Heart right ventricle (tissue), 16 donors: ENCODE measurements at places on chromosomes 13 and 19. TPM values are rescaled to one million over a fixed set of nuclear protein-coding genes. Genes with fewer than 3 reads are reported as not detected.
A peak's percentile ranks its signal among the peaks of the same experiment; 100 is the strongest.

GRCh38 chr19:17454576-17455071 lies 6.1 kb downstream of the NXNL1 start:
- no peak for DNase-seq

- peak; percentile 53 for DNase-seq
Measured at GRCh38 chr13:71867131-71867814, at the start of gene DACH1. Gene DACH1, minus strand, starts transcription at chr13:71867204.

DNA sequence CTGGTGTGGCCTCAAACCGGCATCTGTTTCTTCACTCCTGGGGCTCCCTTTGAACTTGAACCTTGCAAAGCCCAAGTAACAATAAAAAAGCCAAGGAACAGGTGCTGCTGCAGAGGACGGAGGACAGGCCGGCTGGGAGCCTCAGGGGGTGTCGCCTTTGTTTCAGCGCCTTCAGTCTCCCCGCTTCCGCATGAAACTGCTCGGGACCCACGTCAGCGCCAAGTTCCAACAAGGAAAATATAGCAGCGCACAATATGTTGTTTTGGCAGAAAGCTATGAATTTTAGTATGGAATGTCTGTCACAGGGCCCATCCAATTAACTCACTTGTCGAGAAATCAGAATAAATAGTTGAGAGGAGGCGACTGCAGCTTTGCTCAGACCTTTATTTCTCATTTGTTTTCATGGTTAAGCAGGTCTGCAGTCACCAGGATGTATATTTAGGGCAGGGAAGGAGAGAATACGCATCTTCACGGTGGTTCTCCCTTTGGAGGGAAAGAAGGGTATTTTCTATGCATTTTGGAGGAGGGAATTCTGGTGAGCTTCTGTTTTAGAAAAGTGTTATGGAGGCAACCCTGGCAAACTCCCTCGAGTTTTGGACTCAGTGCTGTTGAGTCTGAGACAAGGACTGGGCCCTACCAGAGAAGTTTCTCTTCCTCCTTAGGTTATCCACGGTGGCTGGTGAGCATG lies 34.3 kb upstream of the MEDAG start:
- no peak for DNase-seq

DNA sequence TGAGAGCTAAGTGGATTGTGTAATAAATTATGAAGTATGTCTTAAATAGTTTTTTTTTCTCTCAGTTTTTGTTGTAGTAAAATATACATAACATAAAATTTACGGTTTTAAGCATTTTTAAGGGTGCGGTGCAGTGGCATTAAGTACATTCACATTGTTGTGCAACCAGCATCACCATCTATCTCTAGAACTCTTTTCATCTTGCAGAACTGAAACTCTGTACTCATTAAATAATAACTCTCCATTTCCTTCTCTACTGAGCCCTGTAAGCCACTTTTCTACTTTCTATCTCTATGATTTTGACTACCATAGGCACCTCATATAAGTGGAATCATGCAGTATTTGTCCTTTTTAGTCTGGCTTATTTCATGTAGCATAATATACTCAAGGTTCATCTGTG lies 87.1 kb downstream of the GJA3 start:
- DNase-seq = no peak

- DNase-seq = no peak
Measured at GRCh38 chr13:83508771-83509301, 373.4 kb downstream of the SLITRK1 start.

- no peak for DNase-seq
Measured at GRCh38 chr19:1882089-1882785, 3.1 kb downstream of the ABHD17A start.

GRCh38 chr19:57651654-57651996 lies 17.1 kb upstream of the ZSCAN4 start:
- no peak for DNase-seq

DNA sequence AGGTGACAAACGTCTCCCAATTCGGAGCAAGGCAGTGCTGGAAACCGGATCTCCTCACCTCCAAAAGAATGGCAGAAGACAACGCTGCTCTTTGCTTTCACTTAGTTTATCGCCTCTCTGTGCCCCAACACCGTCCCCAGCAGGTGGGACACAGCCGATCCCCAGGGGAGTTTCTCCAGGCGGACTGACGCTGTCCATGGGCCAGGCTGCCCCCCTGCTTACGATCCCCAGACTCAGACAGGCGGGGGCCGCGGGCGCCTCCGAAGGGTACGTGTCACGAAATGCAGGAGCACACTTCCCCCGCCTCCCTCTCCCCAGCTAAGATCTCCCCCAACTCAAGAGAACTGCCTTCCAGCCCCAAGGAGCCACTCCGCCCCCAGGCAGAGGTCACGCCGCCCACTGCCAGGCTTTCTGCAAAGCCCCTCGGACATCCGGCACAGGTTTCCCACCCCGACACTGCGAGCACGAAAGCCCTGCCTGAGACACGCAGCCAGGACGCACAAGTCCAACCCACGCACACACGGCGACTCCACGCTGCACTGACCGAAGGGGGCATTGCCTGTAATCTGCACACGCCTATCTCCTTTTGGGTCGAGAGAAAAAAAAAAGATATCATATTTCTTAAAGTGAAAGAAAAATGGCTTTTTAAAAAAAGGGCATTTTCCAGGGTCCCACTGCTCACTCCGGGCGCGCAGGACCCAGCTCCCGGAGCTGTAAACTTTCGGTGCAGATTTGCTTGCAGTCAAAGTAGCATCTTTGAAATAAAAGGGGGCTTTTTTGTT lies 2.0 kb downstream of the SPRY2 start:
- peak; percentile 78 for DNase-seq

GRCh38 chr13:94303644-94304174 lies 175.8 kb downstream of the DCT start:
- no peak for DNase-seq

DNA sequence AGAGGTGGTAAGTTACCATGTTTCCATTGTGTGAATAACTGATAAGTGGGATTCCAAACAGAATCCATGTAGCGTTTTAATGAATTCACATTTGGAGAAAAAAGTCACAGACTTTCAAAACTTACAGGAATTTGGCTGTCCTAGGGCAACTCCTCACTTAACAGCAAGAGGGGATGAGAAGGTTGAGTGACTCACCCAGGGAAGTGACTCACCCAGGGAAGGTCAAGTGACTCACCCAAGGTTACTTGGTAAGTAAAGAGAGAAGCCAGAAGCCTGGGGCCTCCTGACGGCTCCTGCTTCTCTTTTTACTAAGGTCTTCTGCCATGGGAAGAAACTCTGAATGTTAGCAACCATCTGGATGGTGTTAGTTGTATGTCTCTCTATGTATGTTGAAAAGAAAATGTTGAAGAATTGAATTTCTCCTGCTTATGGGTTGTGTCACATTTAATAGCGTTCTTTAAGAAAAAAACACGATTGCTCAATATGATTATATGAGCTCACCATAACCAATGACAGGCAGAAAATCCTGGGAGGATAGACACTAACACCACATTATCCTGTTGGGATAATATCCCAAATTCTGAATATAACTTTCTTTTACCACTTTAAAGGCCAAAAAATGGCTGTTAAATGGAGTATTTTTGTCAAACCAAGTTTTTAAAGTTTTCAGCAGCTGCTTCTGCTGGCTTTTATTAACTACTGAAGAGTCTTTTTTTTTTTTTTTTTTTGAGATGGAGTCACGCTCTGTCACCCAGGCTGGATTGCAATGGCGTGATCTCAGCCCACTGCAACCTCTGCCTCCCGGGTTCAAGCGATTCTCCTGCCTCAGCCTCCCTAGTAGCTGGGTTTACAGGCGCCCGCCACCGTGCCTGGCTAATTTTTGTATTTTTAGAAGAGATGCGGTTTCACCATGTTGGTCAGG lies 195.6 kb downstream of the GGACT start:
- peak; percentile 18 for DNase-seq

GRCh38 chr19:27742041-27742440 lies 1470.9 kb downstream of the UQCRFS1 start:
- DNase-seq = no peak

DNA sequence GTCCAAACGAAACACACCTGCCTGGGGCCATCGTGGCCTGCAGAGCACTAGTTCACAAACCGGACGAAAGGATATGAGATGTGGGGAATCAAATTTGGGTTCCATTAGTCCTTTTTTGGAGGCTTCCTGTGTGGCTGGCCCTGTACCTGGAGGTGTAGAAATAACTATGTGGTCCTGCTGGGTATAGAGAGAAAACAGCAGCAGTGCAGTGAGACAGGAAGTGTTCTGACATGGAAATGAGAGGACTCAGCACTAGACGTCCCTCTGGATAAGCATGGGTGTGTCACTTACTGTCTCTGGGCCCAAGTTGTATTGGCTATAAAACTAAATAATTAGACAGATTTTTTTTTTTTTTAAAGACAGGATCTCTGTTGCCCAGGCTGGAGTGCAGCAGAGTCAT lies 12.3 kb downstream of the KDELR1 start:
- DNase-seq = no peak

DNA sequence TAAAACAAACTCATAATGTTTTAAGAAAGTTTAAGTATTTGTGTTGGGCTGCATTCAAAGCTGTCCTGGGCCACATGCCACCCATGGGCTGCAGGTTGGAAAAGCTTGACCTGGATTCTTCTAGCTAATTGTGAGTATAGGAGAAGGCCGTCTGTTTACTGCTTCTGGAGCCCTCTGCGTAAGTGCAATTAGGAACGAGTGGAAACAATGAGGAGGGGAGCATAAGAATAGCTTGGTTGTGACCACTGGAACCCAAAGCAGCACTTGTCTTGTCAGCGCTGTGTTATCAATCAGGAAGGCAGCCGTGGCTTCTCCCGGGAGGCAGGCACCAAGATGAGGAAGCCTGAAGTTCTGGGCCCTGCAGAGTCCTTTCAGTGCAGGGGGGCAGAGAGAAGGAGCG lies 110.4 kb upstream of the MBNL2 start:
- no peak for DNase-seq

DNA sequence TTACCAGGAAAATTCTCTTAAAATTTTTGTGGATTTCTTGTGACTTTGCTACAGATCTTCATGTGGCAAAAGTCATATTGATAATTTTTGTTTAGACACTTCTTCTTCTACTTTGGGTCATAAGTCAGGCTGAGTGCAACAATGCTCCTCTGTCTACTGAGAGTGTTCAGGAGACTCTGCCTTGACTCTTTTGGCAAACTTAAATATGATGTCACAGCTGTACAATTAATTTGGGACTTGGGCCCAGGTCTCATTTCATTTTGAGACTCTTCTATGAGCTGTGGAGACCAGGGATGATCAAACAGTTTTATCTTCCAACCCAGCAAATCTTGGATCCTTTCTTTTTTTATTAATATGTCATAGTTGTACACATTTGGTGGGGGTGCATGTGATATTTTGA lies 19.7 kb upstream of the IPO5 start:
- DNase-seq = no peak

DNA sequence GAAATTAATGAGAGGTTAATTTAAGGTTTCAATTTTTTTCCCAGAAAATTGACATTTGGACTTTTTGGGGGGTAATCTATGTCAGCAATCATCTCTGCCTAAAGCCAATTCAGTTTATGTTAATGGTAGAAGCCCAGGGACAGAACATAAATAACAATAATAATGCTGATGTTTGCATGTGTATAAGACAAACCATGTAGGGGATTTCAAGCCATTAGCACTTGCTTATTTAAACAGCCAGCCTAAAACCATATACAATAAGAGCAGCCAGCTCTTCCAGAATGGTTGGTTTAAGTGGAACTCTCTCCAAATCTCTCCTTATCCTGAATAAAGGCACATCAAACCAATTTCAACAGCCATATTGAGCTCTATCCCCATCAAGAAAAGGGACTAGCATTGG lies 7.0 kb upstream of the FOXO1 start:
- DNase-seq = no peak

GRCh38 chr19:56176881-56177280 lies 1.1 kb downstream of the GALP start:
- no peak for DNase-seq

DNA sequence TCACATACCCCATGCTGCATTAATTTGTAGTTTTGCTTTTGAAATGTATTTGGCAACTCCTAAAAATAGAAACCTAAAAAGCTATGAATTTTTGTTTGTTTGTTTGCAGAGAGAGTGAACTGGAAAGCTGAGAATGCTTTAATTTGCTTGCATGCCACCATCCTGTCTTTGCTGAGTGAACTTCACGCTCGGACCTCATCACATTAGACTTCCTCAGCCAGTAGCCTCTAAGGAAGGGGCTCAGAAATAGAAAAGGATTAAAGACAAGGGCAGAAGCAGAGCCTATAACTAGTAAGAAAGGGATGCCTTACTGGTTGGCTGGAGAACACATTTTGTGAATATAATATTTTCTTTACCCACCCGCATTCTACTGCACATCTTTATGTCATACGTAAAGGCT lies 275.1 kb downstream of the DCLK1 start:
- DNase-seq = no peak

DNA sequence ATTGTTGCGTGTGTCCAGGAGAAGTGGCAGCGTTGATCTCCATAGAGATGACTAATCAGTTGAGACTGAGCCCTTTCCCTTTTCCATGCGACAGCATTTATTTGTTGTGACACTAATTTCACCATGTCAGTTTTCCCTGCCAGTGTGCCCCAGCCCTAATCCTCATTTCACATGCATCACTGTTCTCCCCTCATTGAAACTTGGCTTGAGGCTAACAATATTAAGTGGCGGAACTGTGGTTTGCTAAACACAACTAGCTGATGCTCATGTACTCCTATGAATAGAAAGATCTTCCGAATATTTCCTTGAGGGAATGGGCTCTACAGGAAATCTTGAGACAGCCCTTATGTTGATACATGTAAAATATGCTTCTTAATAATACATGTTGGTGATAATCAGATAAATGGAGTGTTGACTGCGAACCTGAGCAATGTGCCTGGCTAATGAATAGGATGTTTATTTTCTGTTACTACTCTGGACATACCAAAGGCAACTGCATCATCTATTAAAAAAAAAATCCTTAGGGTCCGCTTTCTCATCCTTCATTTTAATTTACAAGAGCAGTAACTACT lies 258.6 kb downstream of the ATP8A2 start:
- no peak for DNase-seq

DNA sequence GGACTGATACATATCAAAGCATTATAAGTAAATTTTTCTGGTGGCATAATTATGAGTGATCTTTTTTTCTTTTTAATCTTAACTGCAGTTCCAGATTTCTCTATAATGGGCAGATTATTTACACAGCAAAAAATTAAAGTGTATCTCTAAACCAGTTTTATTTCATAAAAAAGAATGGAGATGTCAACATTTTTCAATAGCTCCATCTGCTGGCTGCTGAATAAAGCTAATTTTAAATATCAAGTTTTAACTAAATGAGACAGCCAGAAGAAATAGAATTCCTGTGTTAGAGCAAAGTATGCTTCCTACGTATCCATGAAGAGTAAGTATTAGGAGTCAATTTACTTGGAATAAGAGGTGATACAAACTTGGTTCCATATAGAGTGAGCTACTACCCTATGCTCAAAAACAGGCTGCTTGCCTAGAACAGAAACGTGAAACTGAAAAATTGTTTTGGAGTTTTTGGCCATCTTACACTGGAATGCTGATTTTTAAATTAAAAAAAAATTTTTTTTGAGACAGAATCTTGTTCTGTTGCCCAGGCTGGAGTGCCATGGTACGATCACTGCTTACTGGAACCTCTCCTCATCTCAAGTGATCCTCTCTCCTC lies 5.0 kb upstream of the PDS5B start:
- DNase-seq = no peak

CALR gene
- 830 TPM for polyA plus RNA-seq

SPC24 gene
- 0.93 TPM for polyA plus RNA-seq

TNFRSF19 gene
- 17.8 TPM for polyA plus RNA-seq

SLITRK5 gene
- 0.01 TPM for polyA plus RNA-seq

GPR4 gene
- 5.7 TPM for polyA plus RNA-seq

BST2 gene
- polyA plus RNA-seq = 75.4 TPM

GIPR gene
- polyA plus RNA-seq = 2.4 TPM

MEIS3 gene
- polyA plus RNA-seq = 7.2 TPM

IL4I1 gene
- not detected for polyA plus RNA-seq

CYP4F12 gene
- 1.7 TPM for polyA plus RNA-seq

POGLUT2 gene
- polyA plus RNA-seq = 5.4 TPM

RASIP1 gene
- 27.3 TPM for polyA plus RNA-seq

CLDN10 gene
- polyA plus RNA-seq = 0.22 TPM

NLRP5 gene
- polyA plus RNA-seq = not detected

SLC17A7 gene
- polyA plus RNA-seq = 0.88 TPM
